ENCODE measurements at places on chromosomes 13 and 19. TPM values are rescaled to one million over a fixed set of nuclear protein-coding genes. Genes with fewer than 3 reads are reported as not detected.

- H3K27ac ChIP-seq: no peak overlapping the region
- no peaks in the 10 kb centered on the region for H3K27me3 ChIP-seq
- H3K4me1 ChIP-seq: no peaks in the 10 kb centered on the region
- no peak overlapping the region for H3K4me3 ChIP-seq
- DNase-seq: no peak
Observed at GRCh38 chr19:30710721-30711120, 338.5 kb downstream of the ZNF536 start.

DNA sequence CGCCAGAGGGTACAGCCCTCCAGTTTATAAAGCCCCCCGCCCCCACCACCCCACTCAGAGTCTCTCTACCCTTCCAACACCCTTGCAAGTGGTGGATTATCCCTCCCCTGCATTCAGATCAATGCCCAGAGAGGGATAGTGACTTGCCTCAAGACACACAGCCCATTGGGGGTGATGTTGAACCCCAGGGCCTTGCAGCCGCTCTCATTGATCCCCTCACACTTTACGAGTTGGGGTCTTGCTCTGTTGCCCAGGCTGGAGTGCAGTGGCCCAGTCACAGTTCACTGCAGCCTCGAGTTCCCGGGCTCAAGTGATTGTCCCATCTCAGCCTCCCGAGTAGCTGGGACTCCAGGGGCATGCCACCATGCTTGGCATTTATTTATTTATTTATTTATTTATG, 11.2 kb downstream of the TLE2 start:
- no peak overlapping the region for H3K4me3 ChIP-seq
- DNase-seq: no peak
- H3K27me3 ChIP-seq: no peaks in the 10 kb centered on the region
- H3K36me3 ChIP-seq: no peaks in the 10 kb centered on the region

- H3K4me1 ChIP-seq: no peaks in the 10 kb centered on the region
- H3K27ac ChIP-seq: no peak overlapping the region
- H3K36me3 ChIP-seq: no peaks in the 10 kb centered on the region
- no peak for DNase-seq
- no peaks in the 10 kb centered on the region for H3K27me3 ChIP-seq
- H3K4me3 ChIP-seq: no peak overlapping the region
Observed at GRCh38 chr13:37409756-37410155, 188.8 kb downstream of the POSTN start.

DNA sequence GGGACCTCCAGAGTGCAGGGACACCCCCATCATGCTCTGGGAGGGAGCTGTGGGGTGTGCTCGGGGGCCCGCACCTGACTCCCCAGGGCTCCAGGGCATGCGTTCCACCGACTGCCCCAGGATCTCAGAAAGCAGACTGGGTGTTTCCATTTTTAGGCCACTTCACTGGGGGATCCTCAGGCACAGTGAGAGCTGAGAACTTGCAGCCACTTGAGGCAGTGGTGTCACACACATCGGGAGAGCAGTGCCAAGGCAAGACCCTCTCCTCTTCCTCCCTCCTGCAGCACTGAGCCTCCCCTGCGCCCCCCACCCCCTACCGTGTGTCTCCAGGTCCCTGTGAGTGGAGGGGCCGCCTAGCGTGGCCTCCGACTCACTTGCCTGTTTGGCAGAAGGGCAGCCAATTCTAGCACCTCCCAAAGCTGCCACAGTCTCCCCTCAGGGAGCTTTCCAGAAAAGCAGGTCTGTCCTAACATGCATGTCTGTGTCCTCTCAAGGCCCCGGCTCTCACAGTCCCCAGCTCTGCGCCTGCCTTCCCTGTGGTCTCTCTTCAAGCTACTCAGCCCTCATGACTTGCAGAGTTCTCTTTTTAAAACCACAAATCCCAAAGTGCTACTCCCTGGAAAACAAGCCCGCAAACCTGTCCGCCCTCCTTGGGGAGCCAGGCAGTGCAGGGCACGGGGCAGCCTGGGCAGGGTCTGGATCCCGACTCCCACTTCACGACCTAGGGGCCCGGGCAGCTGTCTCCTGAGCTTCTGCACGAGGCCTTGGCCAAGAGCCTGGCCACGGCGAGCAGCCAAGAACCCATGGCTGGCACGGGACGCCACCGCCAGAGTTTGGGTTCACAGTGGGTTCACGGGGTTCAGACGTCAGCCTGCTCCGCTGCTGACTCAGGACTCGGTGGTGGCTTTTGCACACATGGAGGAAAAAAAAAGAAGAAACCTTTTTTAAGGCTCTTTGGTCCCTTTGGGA, 94.1 kb downstream of the STK24 start:
- peak overlapping the region; percentile 98 for H3K27ac ChIP-seq
- no peaks in the 10 kb centered on the region for H3K27me3 ChIP-seq
- no peak overlapping the region for H3K4me3 ChIP-seq
- H3K36me3 ChIP-seq: no peaks in the 10 kb centered on the region

DNA sequence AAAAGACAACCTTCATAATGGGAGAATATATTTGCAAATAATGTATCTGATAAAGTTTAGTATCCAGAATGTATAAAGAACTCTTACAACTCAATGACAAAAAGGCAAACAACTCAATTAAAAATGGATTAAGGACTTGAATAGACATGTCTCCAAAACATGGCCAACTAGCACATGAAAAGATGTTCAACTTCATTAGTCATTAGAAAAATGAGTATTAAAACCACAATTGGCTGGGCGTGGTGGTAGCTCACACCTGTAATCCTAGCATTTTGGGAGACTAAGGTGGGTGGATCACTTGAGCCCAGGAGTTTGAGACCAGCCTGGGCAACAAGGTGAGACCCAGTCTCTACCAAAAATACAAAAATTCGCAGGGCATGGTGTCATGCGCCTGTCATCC, 18.8 kb upstream of the ZMYM5 start:
- no peak for DNase-seq
- H3K4me3 ChIP-seq: no peak overlapping the region
- H3K36me3 ChIP-seq: no peaks in the 10 kb centered on the region
- no peaks in the 10 kb centered on the region for H3K27me3 ChIP-seq

DNA sequence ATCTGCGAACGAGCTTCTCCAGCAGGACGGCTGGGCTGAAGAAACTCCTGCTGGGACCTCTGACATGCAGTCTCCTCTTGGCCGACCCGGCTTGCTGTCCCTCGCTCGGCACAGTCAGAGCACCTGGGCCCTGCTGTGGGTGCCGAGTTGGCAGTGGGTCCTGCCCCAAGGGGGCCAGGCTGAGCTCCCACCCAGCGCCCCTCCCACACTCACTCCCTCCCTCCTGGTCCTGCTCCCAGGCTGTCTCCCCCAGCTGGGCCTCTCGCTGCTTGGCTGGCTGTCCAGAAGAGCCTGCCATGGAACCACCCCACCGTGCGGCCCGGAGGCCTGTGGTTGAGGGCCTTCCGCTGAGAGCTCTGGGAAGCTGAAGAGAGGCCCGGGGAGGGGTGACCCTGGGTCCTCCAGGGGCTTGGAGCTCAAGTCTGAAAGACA, 6.0 kb downstream of the AKT2 start:
- no peaks in the 10 kb centered on the region for H3K36me3 ChIP-seq
- H3K4me1 ChIP-seq: peaks cover 91% of the 10 kb centered on the region
- no peaks in the 10 kb centered on the region for H3K27me3 ChIP-seq
- DNase-seq: no peak

GRCh38 chr13:83496501-83496900, 385.8 kb downstream of the SLITRK1 start:
- H3K27ac ChIP-seq: no peak overlapping the region
- no peak for DNase-seq
- no peak overlapping the region for H3K4me3 ChIP-seq
- no peaks in the 10 kb centered on the region for H3K27me3 ChIP-seq

GRCh38 chr13:85537601-85538000, 261.6 kb downstream of the SLITRK6 start:
- no peak for DNase-seq
- H3K27ac ChIP-seq: no peak overlapping the region
- H3K27me3 ChIP-seq: no peaks in the 10 kb centered on the region
- H3K36me3 ChIP-seq: no peaks in the 10 kb centered on the region

DNA sequence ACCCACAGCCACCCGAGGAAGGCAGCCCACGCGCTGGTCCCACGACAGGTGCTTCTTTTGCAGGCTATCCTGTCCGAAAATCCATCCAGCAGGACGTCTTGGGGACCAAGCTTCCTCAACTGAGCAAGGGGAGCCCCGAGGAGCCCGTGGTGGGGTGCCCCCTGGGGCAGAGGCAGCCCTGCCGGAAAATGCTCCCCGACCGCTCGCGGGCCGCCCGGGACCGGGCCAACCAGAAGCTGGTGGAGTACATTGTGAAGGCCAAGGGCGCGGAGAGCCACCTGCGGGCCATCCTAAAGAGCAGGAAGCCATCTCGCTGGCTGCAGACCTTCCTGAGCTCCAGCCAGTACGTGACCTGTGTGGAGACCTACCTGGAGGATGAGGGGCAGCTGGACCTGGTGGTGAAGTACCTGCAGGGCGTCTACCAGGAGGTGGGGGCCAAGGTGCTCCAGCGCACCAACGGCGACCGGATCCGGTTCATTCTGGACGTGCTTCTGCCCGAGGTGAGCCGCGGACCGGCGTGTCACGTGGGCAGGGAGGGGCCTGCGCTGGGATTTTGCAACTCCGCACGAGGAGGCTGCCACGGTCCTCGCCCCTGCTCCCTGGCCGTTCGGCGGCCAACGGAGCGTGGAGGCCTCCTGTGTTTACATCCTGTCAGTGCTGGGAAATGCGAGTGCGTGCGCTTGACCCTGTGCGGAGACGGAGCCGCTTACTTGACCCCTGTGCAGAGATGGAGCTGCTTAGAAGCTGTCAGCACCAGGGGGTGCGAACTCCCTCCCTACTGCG, 12.9 kb upstream of the NDUFS7 start:
- no peak for DNase-seq
- H3K4me1 ChIP-seq: peaks cover 23% of the 10 kb centered on the region
- H3K36me3 ChIP-seq: no peaks in the 10 kb centered on the region
- no peak overlapping the region for H3K4me3 ChIP-seq
- no peaks in the 10 kb centered on the region for H3K27me3 ChIP-seq

- H3K36me3 ChIP-seq: no peaks in the 10 kb centered on the region
- H3K27me3 ChIP-seq: no peaks in the 10 kb centered on the region
- H3K4me1 ChIP-seq: no peaks in the 10 kb centered on the region
- H3K4me3 ChIP-seq: no peak overlapping the region
Observed at GRCh38 chr13:52779103-52779502, 39.5 kb upstream of the CNMD start.

- H3K4me1 ChIP-seq: peaks cover 14% of the 10 kb centered on the region
- H3K4me3 ChIP-seq: no peak overlapping the region
- no peaks in the 10 kb centered on the region for H3K27me3 ChIP-seq
- DNase-seq: no peak
- no peak overlapping the region for H3K27ac ChIP-seq
Observed at GRCh38 chr19:20669263-20669662, 7.9 kb upstream of the ZNF626 start.

- no peaks in the 10 kb centered on the region for H3K36me3 ChIP-seq
- DNase-seq: no peak
- no peak overlapping the region for H3K27ac ChIP-seq
- no peak overlapping the region for H3K4me3 ChIP-seq
Observed at GRCh38 chr19:18712981-18713380, 29.5 kb downstream of the CRTC1 start.

The APOC4 gene
- total RNA-seq: not detected

The POLRMT gene
- 46.1 TPM for total RNA-seq

The LMTK3 gene
- 4.2 TPM for total RNA-seq

The THSD8 gene
- not detected for total RNA-seq

The NKPD1 gene
- not detected for total RNA-seq

The SHISA2 gene
- total RNA-seq: not detected

The CYP4F2 gene
- total RNA-seq: not detected

The SYNGR4 gene
- total RNA-seq: 0.78 TPM

The ZAR1L gene
- not detected for total RNA-seq

The NCR1 gene
- total RNA-seq: not detected

The DAND5 gene
- total RNA-seq: not detected
